ENCODE measurements at places on chromosomes 3 and 15. TPM values are rescaled to one million over a fixed set of nuclear protein-coding genes. Genes with fewer than 3 reads are reported as not detected.

The GPR27 gene
- 1.3 TPM for polyA plus RNA-seq

- H3K27me3 ChIP-seq: peaks cover 2% of the 10 kb centered on the region
- H3K27ac ChIP-seq: no peak overlapping the region
- H3K4me3 ChIP-seq: no peak overlapping the region
- no peaks in the 10 kb centered on the region for H3K36me3 ChIP-seq
Observed at GRCh38 chr3:42721690-42722089, 19.1 kb upstream of the HHATL start.

GRCh38 chr3:150825192-150825915 lies 62.4 kb upstream of the SIAH2 start:
- peaks cover 5% of the 10 kb centered on the region for H3K27me3 ChIP-seq
- H3K4me1 ChIP-seq: no peaks in the 10 kb centered on the region
- H3K36me3 ChIP-seq: no peaks in the 10 kb centered on the region
- no peak overlapping the region for H3K27ac ChIP-seq
- DNase-seq: no peak

DNA sequence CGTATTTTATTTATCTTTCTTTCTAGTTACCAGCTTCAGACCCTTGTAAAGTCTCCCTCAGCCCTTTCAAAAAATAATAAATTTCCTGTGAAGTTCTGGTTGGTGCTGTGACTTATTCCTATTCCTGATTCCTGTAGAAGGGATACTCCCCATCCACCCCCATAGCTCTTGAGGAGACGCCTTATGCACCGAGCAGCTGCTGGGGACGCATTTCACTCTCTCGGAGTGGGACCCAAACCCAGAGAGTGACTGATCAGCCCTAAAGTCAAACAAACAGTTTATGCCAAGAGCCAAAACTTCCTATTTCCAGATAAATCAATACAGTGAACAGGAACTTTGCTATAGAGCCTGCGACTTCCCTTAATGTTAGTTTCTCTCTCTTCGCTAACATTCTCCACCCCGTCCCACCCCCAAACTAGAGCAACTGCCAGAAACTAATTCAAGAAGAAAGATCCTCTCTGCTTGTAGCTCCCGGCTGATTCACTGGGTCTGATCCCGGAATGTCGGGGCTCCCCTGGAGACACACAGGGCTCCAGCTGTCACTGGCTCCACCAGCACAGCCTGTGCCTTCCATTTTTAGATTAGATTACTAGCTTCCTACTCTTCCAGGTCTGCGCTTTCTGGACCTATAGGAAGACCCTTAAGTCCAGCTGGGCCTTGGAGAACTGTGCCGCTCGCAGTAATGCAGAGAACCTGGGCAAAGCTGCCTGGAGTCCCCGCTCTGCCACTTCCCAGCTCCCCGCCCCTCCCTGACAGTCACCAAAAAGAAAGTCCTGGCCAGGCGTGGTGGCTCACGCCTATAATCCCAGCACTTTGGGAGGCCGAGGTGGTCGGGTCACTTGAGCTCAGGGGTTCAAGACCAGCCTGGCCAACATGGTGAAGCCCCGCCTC lies 45.2 kb downstream of the KLHL25 start:
- peaks cover 8% of the 10 kb centered on the region for H3K27me3 ChIP-seq
- H3K27ac ChIP-seq: peak overlapping the region; percentile 17
- H3K4me3 ChIP-seq: no peak overlapping the region
- peaks cover 27% of the 10 kb centered on the region for H3K4me1 ChIP-seq
- DNase-seq: no peak

The SMCO1 gene
- not detected for polyA plus RNA-seq

The SLC12A1 gene
- polyA plus RNA-seq: not detected

DNA sequence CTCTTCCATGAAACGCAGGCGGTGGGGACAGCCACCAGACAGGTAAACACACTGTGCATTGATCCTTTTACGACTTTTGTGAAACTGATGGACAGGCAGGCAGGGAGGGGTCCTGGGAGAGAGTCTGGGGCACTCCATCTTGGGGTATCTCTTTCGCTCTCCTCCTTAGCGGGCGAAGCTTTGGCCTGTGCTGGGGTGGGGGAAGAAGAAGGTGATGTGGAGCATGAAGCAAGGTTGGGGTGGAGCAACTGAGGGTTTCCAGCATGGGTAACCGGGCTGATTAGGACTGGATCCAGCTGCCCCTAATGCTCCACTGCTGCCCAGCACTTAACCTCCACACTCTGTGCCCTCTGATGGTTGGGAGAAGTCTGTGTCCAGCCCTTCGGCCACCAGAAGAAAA lies 25.6 kb downstream of the MUC20 start:
- H3K36me3 ChIP-seq: no peaks in the 10 kb centered on the region
- H3K27me3 ChIP-seq: peaks cover 4% of the 10 kb centered on the region
- H3K27ac ChIP-seq: no peak overlapping the region

GRCh38 chr15:41331833-41332193 lies 578 bp downstream of the OIP5 start:
- peak overlapping the region; percentile 100 for H3K4me3 ChIP-seq
- DNase-seq: no peak
- H3K27ac ChIP-seq: peak overlapping the region; percentile 89
- no peaks in the 10 kb centered on the region for H3K36me3 ChIP-seq
- H3K4me1 ChIP-seq: peaks cover 29% of the 10 kb centered on the region

The RHO gene
- polyA plus RNA-seq: not detected

The STAB1 gene
- polyA plus RNA-seq: not detected

The TGM5 gene
- not detected for polyA plus RNA-seq

DNA sequence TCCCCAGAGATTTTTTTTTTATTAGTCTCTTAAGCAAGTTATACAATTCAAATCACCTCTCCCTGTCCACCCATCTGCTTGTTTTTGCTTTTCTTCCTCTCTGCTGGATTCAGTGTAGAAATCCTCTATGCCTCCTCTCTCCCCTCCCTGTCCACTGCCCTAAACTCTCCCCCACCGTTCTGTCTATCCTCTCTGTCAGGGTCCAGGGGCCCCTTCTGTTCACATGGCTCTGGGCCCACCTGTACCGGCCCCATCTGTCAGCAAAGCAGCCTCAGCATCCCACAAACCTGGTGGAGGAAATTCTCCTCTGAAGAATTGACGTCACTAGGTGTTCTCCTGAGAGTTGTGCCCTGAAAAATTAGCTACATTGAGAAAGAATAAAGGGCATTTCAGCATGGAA lies 137.6 kb upstream of the CMC1 start:
- H3K36me3 ChIP-seq: peaks cover 7% of the 10 kb centered on the region
- peaks cover 2% of the 10 kb centered on the region for H3K27me3 ChIP-seq
- DNase-seq: no peak

The MEX3B gene
- polyA plus RNA-seq: not detected

The EXD1 gene
- not detected for polyA plus RNA-seq

The LRRC34 gene
- polyA plus RNA-seq: not detected

- no peak overlapping the region for H3K27ac ChIP-seq
- DNase-seq: no peak
- H3K4me3 ChIP-seq: no peak overlapping the region
Observed at GRCh38 chr3:23343509-23343908, 140.4 kb downstream of the UBE2E2 start.

GRCh38 chr3:197311591-197311990 lies 13.2 kb upstream of the DLG1 start:
- H3K4me1 ChIP-seq: no peaks in the 10 kb centered on the region
- no peak overlapping the region for H3K4me3 ChIP-seq
- H3K27ac ChIP-seq: no peak overlapping the region
- H3K27me3 ChIP-seq: peaks cover 14% of the 10 kb centered on the region
- no peak for DNase-seq

DNA sequence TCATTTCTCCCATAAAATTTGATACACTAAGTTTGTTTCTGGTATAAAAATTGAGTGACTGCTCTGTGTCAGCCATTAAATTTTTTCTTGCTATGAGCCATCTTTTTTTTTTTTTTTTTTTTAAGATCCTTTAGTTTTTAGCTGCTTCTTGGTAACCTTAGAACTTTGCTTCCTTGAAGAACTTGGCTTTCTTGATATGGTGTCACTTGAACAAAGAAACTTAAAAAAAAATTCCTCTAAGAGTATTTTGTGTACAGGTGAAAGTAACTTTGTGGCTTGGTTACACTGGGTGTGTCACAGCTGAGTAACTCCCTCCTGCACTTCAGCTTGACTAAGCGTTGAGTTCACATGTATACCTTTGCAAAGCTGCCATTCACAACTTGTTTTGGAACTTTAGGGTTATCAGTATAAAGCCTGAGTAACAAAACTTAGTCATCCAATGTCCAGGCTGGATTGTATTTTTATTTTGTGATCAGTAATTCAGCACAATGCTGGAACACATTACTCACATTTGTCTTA lies 6.5 kb downstream of the CHD2 start:
- H3K27me3 ChIP-seq: peaks cover 8% of the 10 kb centered on the region
- H3K36me3 ChIP-seq: peaks cover 3% of the 10 kb centered on the region
- peak overlapping the region; percentile 94 for H3K4me3 ChIP-seq

The CRBN gene
- polyA plus RNA-seq: 174 TPM

- no peaks in the 10 kb centered on the region for H3K4me1 ChIP-seq
- no peaks in the 10 kb centered on the region for H3K36me3 ChIP-seq
- no peak overlapping the region for H3K4me3 ChIP-seq
- no peak for DNase-seq
- peaks cover 12% of the 10 kb centered on the region for H3K27me3 ChIP-seq
Observed at GRCh38 chr3:125959317-125960065, 9.5 kb upstream of the ROPN1B start.

DNA sequence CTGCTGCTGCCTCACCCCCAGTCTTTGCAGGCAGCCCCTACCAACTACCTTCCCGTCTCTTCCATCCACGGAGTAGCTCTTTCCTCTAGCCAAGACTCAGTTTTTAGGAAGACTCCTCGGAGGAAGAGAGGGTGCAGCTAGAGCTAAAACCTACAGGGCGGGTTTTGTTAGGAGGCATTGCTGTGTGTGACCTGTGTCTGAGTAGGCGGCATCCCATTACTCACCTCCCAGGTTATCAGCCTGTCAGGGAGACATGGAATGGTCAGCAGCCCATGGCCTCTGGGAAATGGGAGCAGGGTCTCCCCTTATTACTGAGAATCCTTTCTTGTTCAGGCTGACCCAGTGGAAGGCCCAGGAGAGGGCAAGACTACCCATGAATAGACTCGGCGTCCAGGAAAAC lies 43.8 kb upstream of the FGD5 start:
- H3K36me3 ChIP-seq: peaks cover 5% of the 10 kb centered on the region
- no peaks in the 10 kb centered on the region for H3K4me1 ChIP-seq
- no peak for DNase-seq
- no peak overlapping the region for H3K4me3 ChIP-seq
- H3K27ac ChIP-seq: no peak overlapping the region

The GORASP1 gene
- polyA plus RNA-seq: 5.4 TPM

GRCh38 chr15:49286649-49287404 lies 116.8 kb downstream of the GALK2 start:
- no peak for DNase-seq
- peak overlapping the region; percentile 42 for H3K27ac ChIP-seq
- H3K36me3 ChIP-seq: peaks cover 57% of the 10 kb centered on the region
- peaks cover 9% of the 10 kb centered on the region for H3K4me1 ChIP-seq

GRCh38 chr3:175207361-175207760 lies 348.2 kb downstream of the NAALADL2 start:
- H3K4me3 ChIP-seq: no peak overlapping the region
- no peaks in the 10 kb centered on the region for H3K36me3 ChIP-seq
- DNase-seq: no peak
- no peak overlapping the region for H3K27ac ChIP-seq
- H3K27me3 ChIP-seq: no peaks in the 10 kb centered on the region
- no peaks in the 10 kb centered on the region for H3K4me1 ChIP-seq

The TTLL13 gene
- polyA plus RNA-seq: 0.23 TPM

DNA sequence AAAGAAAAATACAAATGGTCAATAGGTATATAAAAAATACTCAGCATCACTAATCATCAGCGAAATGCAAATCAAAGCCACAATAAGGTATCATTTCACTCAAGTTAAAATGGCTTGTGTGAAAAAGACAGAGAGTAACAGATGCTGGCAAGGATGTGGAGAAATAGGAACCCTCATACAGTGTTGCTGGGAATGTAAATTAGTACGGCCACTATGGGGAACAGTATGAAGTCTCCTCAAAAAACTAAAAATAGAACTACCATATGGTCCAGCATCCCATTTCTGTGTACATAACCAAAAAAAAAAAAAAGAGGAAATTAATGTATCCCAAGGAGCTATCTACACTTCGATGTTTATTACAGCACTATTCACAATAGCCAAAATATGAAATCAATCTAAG lies 98.1 kb upstream of the TGFBR2 start:
- no peak overlapping the region for H3K4me3 ChIP-seq
- no peaks in the 10 kb centered on the region for H3K36me3 ChIP-seq
- peaks cover 2% of the 10 kb centered on the region for H3K27me3 ChIP-seq
- no peak for DNase-seq
- H3K27ac ChIP-seq: no peak overlapping the region

The KY gene
- polyA plus RNA-seq: not detected

The DUOX1 gene
- 0.43 TPM for polyA plus RNA-seq

DNA sequence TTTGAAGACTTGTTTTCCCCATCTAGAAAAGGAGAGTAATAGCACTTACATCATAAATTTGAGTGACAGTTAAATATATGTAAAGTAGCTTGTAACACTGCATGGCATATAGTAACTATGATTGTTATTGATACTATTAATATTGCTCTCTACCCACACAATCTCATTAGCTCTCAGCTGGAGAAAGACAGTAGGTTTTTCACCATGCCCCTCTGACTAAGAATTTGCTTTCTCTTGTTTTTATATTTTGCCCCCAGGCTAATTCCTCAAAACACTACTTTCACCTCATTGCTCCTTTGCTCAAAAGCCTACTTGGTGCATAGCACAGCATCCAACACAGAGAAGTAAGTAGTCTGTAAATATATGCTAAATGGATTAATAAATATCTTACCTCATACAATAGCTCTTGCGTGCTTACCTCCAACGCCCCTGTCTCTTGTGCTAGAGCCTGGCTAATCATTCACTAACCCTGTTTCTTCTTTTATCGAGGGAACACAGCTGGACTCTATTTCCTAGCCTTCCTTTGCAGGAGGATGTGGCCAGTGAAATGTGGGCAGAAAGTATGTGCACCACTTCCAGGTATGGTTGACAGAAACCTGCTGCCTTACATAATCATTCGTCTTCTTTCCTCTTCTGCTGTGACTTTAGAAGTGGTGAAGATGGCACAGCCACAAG lies 190.0 kb downstream of the PLCH1 start:
- no peaks in the 10 kb centered on the region for H3K36me3 ChIP-seq
- H3K27ac ChIP-seq: no peak overlapping the region
- H3K4me3 ChIP-seq: no peak overlapping the region
- DNase-seq: no peak
- no peaks in the 10 kb centered on the region for H3K27me3 ChIP-seq

GRCh38 chr3:20561166-20561565 lies 375.2 kb upstream of the SGO1 start:
- H3K27me3 ChIP-seq: no peaks in the 10 kb centered on the region
- H3K36me3 ChIP-seq: no peaks in the 10 kb centered on the region
- no peak overlapping the region for H3K4me3 ChIP-seq
